NCI-H1092 treated with DMSO at 0.1 percent for 48 hours (cell line): ENCODE measurements at places on chromosomes 4 and X.

GRCh38 chr4:88063634-88064296 is 56.3 kb downstream of the PKD2 start:
- DNase-seq = no peak

DNA sequence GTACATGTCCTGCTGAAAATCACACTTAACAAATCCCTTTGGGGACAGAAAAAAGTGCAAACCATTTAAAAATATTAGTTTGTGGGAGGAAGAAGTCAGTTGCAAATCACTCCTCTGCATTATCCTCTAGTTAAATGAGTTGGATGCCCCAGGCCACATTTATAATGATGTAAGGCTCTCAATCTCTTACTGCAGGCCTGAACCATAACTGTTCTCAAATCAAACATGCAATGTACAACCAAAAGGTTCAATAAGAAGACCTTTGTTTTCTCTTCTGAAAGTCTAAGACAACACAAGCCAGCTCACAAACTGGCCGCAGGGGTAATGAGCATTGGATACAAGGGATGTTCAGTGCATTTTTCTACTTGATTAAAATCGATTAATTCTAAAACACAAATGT is 39.7 kb downstream of the IGFBP7 start:
- no peak for DNase-seq

DNA sequence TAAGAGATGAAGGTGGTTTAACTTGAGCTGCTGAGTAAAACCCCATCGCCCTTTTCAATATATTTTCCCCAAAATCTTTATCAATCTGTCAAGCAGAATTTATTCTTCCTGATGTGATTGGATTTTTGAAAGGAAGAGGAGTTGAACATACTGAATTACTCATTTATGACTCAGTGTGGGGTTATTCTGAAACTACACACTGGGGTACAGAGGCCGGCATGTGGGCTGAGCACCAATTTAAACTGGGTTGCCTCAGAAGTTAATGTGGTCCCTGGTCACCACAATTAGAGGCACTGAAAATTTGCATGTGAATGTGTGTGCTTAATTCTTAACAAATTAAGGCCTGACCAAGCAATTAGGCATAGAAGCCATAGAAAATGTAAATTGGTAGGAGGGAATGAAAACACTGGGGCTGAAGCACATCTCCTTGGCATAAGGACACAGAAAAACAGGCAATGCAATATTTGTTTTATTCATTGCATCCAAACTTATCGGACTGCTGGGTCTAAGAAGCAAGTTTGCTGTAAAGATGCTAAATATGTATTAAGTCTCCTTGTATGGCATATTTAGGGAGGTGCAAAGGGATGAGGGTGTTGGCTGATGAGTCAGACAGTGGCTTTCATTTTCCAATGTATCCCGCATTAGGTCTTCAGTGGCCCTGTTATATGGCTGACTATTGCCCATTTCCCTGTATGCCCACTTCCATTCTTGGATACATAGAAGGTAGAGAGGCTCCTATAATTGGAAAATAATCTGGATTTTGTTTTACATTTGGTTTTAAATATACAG is 170.9 kb downstream of the IL15 start:
- no peak for DNase-seq

GRCh38 chrX:20538974-20539373 is 272.3 kb upstream of the RPS6KA3 start:
- no peak for DNase-seq

DNA sequence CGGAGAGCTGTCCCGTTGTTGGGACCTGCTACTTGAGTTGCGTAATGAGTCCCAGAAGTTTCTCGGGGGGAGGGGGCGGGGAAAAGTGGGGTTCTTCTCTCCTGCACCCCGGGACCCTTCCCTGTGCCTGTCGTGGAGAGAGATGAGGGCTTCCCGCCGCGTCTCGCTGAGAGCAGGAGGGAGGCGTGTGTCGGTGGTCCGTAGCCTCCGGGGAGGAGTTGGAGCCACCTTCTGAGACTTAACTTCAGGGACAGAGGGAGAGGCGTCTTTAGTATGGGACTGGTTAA is 698 bp downstream of the AFF1 start:
- DNase-seq = no peak

- peak; percentile 45 for DNase-seq
These were observed 45.5 kb downstream of the SRPX start for GRCh38 chrX:38175139-38175538.

GRCh38 chr4:3675251-3676115 is 90.7 kb upstream of the ADRA2C start:
- no peak for DNase-seq

- no peak for DNase-seq
These were observed 93.3 kb downstream of the MAMLD1 start for GRCh38 chrX:150456466-150456865.

DNA sequence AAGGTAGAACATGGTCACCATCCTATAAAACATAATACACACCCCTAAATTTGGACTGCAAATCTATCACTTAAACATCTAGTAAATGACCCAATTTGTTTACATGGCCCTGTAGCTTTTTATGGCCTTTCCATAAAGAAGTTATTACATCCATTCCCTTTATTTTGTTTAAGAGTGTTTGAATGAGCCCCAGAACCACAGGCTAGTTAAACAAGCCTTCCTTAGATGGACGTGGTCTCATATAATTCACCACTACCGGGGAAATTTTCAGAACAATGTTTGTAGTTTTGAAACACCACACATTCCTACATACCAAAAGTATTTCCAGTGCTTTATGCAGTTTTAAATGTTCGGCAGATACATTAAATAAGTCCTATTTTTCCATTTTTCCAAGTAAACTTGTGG is 12.3 kb downstream of the PDGFC start:
- DNase-seq = no peak

DNA sequence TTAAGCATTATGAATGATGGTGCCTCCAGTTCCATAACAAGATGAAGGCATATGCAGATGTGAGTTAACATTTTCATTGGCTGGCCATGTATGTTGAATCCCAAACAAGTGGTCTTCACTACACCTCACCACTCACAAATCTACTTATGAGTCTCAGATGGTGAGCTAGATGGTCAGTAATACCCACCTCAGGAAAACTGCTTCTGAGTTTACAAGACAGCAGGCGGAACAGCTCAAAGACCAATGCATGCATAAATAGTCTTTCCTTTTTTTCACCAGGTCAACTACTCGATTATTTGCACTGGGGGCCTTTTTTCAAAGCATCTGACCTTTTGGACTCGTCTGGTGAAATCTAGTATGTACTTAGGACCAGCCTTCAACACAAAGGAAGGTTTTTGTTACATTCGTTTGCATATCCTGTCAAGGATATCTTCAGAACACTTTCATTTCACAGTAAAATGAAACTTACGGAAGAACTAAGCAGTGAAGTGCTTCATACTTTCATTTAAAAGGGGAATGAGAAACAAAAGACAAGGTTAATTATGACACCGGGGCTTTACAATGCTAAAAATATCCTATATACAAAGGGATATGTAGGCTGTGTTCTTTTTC is 23.1 kb upstream of the TLR7 start:
- DNase-seq = no peak

GRCh38 chr4:14620567-14621141 is 381.6 kb upstream of the CPEB2 start:
- DNase-seq = no peak

DNA sequence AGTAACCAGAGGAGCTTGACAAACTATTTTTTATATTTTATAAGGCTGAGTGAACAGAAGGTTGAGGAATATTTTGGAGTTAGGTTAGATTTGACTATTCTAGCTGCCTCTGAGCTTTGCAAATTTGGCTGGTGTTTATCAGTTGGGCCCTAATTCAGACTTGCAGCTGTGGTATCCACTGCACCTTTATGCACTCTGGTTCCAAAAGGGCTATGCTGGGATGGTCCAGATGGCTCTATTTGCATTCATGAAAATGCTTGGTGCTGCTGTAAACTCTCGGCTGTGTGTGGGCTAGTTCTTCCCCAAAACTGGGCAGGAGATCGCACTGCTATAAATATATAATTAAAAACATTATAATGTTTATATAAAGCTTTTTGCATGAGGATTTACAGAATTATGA is 106.3 kb downstream of the REPS2 start:
- no peak for DNase-seq

DNA sequence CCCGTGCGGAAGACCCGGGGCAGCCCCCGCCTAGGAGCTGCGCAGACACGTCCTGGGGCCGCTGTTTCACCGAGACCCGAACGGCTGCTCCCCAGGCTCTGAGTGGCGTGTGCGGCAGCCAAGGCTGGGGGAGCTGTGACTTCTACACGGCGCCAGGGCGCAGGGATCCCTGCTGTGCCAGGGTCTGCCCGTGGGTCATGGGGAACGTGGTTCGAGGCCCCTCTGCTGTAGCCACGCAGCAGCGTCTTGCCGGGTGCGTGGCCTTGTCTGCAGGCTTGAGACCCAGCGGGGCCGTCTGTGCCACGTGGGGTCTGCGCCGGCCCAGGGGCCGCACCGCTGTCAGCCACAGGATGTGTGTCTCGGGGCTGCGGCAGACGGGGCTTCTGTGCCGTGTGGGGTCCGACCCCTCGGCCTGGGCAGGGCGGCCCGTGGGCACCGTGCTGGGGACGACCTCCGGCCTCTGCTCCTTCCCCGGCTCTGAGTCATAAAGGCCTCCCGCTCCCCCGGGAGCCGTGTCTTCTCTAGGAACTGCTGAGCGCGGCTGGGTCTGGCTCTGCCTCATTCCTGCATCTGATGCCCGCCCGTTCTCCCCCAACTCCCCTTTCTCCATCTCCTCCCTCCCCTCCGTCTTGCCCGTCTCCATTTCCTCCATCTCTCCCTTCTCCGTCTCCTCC is 12.7 kb upstream of the GTPBP6 start:
- DNase-seq = no peak

DNA sequence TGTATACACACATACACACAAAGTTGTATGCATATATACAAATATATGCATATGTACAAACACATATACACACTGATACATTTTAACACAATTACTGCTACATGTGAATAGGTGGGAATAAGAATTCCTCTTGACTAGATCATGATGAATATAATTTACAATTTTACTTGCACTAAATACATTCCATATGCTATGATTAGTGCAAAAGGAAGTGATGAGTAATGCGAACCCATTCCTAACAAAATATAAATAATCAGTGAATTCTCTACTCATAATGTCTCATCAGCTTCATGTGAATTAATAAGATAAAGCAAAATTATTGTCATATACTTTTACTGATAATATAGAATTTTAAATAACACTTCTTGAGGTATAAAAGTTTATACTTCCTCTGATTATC is 1077.3 kb upstream of the PCDH10 start:
- no peak for DNase-seq

GRCh38 chrX:16089086-16089485 is 34.3 kb upstream of the GRPR start:
- DNase-seq = no peak

DNA sequence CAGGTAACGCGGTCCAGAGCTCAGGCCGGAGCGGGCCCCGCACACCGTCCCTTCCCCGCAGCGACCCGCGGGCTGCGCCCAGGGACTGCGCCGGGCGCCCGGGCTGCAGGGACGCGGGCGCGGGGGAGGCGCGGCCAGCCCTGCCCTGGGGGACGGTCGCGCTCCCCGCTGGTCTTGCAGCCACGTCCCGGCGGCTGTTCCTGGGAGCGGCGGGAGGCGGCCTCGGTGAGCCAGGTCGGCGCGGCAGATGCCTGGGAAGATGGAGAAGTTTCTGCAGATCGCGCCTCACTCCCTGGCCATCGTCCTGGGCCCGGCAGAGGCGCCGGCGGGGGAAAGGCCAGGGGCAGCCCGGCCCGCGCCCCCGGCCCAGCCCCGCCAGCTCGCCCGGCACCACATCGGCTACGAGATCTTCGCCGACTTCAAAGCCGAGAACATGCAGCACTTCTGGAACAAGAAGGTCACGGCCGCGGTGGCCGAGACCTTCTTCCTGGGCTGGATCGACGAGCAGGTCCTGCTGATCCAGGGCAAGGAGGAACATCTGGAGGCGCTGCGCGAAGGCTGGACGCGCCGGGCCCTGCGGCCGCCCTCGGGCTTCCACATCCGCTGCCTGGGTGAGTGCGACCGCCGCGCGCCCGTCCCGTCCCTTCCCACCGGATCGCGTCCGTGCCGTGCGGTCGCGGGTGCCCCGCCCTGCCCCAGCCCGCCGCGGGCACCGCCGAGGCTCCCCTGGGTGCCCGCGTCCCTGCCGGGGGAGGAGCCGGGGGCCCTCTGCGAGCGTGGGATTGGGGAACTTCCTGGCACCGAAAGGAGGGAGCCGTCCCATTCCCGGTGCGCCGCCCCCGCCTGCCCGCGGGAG is 107.4 kb upstream of the STOX2 start:
- no peak for DNase-seq

- peak; percentile 60 for DNase-seq
These were observed 97.1 kb downstream of the MRPL1 start for GRCh38 chr4:77959566-77960338.

- DNase-seq = no peak
These were observed 139.7 kb downstream of the TSPAN5 start for GRCh38 chr4:98518559-98519267.

GRCh38 chr4:176818531-176818930 is 25.8 kb upstream of the VEGFC start:
- no peak for DNase-seq

- peak; percentile 87 for DNase-seq
These were observed 169.9 kb upstream of the AADAT start for GRCh38 chr4:170259631-170260153.

GRCh38 chrX:51459125-51459524 is 37.3 kb downstream of the NUDT11 start:
- DNase-seq = peak; percentile 3

- no peak for DNase-seq
These were observed 79.6 kb upstream of the PLAC1 start for GRCh38 chrX:134737721-134738369.

GRCh38 chr4:155854582-155855226 is 11.4 kb downstream of the ASIC5 start:
- no peak for DNase-seq

DNA sequence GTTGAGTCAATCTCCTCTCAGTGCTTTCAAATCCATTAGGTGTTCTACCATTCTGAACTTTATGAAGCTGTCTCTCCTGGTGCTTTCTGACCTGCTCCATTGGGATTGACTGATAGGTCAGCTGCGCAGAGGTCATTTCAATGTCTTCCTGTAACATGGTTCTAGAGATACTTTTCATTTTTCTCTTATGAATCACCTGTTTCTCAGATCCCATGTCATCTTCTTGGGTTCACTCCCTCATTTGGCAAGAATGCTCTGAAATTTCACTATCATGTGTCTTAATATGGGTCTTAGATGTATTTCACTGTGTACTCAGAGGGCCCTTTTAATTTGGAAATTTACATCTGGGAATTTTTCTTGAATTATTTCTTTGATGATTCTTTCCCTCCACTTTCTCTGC is 13.8 kb upstream of the PGM2 start:
- no peak for DNase-seq

GRCh38 chrX:153238361-153238760 is 59.3 kb downstream of the MAGEA1 start:
- DNase-seq = no peak

DNA sequence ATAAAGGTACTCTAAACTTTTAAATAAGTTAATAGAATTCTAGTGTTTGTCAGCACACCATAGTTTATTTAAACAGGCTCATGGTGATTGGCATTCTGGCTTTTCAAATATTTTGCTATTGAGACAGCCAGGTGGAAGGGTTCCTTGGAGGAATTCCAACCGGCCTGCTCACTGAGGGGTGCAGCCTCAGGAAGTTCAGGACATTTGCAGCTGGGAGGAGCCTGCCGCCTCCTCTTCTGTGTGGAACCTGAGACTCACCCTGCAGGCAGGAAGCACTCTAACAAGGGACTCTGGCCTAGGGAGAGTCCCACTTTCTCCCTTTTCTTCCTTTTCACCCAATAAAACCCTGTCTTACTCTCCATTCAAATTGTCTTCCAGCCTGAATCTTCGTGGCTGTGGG is 1328.0 kb downstream of the FSTL5 start:
- no peak for DNase-seq

- DNase-seq = no peak
These were observed 1307.3 kb downstream of the RPA4 start for GRCh38 chrX:98191003-98191402.
